ENCODE measurements at places on chromosomes 7 and 10.
A peak's percentile ranks its signal among the peaks of the same experiment; 100 is the strongest.

DNA sequence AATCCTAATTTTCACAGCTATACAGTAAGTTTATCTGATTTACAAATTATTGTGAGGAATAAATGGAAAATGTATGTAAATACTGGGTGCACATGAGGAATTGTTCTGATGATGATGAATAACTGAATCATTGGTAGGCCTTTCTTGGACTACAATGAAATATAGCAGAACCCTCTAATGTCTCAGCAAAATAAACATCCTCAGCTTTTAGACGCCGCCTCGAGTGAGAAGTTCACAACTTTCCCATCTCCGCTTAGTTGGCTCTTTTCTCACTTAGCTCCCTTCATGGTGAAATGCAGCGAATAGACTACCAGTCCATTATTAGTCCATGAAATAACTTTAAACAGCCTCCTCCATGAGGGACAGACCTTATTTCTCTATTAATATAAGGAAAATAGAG, 182.3 kb downstream of the BICC1 start:
- DNase-seq: no peak

DNA sequence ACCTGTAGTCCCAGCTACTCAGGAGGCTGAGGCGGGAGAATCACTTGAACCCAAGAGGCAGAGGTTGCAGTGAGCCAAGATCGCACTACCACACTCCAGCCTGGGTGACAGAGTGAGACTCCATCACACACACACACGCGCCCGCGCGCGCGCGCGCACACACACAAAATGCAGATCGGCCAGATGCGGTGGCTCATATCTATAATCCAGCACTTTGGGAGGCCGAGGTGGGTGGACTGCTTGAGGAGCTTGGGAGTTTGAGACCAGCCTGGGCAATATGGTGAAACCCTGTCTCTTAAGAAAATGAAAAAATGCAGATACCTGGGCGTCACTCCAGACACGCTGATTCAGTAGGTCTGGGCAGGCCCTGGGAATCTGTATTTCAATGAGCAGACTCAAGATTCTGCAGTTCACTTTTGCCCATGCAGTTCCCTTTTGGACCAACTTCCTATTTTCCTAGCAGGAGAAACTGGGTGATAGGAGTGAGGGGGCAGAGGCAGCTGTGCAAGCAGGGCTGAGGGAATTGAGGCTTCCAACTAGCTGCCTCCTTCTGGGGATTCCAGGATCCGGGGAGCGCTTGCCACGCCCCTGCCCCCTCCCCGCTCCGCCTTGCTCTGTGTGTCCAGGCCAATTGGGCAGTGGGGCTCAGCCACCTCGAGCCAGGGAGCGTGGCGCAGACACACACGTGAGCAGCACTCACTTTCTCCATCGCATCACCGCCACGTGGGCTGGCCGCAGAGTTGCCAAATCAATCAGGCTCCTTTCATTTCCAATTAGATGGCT, 173.6 kb downstream of the SH3PXD2A start:
- DNase-seq: no peak

GRCh38 chr7:132590162-132590561, 13.9 kb upstream of the PLXNA4 start:
- DNase-seq: no peak

DNA sequence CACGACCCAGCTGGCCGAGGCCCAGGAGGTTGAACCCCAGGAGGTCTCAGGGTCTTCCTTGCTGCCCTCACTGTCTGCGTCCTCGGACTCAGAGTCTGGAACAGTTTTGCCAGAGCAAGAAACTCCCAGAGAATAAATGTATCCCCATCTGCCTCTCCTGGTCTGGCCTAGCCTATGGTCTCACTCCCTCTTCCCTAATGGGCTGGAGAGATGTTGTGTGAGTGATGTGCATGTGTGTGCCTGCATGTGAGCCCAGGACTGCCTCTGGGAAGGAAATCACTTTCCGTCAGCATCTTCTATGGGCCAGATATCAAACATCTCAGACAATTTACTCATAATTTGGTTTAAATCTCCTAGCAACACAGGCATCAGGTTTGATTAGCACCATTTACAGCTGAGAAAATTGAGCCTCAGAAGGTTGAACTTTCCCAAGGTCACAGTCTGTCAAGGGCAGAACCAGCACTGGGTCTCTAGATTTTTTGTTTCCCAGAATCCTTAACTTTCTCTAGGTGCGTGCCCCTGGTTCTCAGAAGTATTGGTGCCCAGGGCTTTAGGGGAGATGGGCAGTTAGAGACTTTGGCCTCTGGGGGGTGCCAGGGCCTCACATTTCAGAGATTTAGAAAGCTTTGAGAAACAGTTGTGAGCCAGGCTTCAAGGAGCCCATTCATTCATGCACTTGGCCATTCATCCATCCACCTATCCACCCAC, 4.9 kb downstream of the TMEM270 start:
- DNase-seq: peak; percentile 34

DNA sequence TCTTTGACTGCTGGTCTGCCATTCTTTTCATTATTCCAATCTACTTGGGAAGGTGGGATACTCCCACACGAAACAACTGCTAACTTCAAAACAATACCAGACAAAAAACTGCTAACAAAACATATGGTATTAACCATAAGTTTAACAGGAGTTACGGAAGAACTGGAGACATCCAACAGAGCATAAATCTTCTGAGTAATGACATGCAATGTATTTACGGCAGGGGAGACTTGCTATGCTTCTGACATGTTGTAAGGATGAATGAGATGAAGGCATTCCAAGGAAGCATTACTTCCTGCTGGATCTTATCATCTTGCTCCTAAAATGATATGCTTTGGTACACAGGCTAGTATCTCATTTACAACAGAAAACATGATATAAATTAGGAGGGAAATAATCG, 85.8 kb downstream of the ZNF92 start:
- DNase-seq: no peak

- no peak for DNase-seq
Measured at GRCh38 chr10:105973360-105973759, 1191.1 kb downstream of the SORCS1 start.

DNA sequence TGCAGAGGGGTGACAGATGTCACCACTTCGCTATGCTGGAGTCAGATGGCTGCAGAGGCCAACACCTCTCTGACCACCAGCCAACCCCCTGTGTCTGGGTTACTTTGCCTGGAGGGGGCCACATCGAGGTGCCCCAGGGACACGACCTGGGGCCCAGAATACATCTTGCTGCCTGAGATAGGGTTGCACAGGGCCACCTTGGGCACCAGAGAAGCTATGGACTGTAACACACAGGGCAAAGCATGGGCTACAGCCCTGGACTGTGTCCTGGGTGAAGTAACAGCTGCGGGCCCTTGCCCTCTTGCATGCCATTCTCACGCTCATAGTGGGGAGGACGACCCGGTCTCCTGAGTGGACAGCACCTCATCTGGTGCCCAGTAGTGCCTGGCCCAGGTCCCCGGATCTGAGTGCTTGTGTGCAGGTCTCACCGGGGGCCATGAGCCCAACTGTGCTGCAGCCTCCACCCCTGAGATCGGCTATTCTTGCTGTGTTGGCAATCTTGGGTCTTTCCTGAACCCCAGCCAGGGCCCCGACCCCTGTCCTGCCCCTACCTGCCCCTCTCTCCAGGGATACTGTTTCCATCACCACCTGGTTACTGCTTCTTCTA, 115.2 kb upstream of the GDF10 start:
- no peak for DNase-seq

- DNase-seq: no peak
Measured at GRCh38 chr10:63586043-63586442, 64.8 kb downstream of the REEP3 start.

GRCh38 chr7:34406848-34407530, 251.0 kb upstream of the NPSR1 start:
- no peak for DNase-seq

DNA sequence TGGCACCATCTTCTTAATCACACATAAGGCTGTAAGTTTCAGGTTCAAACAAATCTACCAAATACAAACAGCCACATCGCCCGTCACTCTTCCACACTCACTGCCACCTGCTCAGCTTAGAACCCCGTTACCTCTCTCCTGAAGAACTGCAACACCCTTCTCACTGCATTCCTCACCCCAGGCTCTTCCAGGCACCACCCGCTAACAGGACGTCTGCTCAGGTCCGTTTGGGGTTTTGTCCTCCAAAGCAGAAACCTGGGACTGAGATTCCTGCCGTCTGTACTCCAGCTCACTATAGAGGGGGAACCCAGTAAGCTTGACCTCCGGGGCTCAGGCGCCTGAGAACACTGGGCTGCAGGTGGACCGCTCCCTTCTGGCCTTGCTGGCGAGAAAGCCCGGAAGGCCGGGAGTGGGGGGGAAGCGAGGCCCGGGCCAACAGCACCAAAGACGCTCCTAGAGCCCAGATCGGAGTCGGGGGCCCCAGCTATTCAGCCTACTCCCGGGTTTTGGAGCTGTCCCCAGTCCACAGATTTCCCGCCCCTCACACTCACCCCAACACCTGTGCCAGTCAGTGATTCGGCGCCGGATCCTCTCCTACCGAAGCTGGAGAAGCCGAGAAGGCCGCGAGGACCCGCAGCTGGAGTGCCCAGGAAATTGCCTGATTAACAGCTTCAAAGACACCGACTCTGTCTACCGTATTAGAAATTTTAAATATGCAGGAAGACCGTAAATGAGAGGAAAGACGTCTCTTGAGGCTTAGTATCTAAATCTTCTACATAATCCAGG, at the start of gene AP3M1:
AP3M1 (minus strand) TSS at position 625 of the 786 bp plus-strand sequence. CDS start 12,449 bp downstream, outside the sequence.
- DNase-seq: no peak

DNA sequence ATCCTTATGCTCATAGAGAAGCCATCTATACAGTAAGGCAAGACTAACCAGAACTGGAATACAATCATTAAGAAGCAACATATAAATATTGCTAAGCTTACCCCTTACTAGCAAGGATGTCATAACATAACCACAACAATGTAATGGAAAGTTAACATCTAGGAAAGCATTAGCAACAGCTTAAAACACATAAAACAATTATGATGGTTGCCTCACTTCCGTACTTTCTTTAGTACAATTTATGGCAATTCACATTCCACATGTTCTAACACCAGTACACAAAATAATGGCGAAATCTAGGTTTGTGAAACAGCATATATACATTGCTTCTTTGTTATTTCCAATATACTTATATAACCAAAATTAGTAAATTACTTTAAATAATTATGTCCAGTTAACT, 195.0 kb downstream of the AHR start:
- DNase-seq: no peak

Data from activated CD4-positive, alpha-beta T cell treated with anti-CD3 and anti-CD28 coated beads, Interleukin-2, Interleukin-6, amounts not matched to agents 100 ng/mL and 50 ng/mL, durations not matched to agents 16 hours and 8 hours (primary cell).